ENCODE measurements at places on chromosomes 7 and 10.

DNA sequence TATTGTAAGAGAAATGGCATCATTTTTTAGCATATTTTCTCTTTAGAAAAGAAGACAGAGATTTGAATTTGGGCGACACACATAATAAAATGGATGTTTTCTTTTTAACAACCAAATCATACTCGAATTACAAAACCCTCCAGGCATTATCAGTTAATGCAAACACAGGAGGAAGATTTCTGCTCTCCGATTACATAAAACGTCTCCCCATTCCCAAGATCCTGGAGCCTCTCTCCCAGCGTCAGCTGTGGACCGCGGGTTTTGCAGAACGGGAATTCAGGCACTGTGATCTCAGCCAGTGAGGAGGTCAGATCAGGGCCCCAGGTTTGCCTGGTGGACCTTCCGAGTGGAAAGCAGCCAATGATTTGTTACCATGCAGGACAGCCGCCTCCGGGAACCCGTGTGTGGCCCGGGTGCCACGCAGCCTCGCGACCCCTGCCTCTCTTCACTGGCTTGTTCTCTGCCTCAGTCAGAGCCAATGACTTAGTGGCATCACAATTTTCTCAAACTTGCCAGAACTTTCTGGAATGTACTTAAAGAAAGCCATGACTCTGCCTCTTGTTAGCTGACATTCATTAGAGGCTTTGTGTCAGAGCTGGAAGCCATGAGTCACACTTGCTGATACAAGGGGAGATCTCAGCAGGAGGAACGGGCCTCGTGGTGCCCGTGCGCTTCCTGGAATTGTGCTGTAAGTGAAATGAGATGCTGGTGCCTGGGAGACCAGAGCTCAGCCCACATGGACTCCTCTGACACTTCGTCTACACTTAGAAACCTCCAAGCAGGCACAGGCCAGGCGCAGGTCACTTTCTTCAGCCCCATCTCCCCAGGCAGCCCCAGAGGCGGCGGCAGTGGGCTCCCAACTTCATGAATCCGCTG is 246.1 kb downstream of the KLF6 start:
- DNase-seq = no peak

GRCh38 chr10:123808906-123809305 is 82.7 kb downstream of the CPXM2 start:
- no peak for DNase-seq

DNA sequence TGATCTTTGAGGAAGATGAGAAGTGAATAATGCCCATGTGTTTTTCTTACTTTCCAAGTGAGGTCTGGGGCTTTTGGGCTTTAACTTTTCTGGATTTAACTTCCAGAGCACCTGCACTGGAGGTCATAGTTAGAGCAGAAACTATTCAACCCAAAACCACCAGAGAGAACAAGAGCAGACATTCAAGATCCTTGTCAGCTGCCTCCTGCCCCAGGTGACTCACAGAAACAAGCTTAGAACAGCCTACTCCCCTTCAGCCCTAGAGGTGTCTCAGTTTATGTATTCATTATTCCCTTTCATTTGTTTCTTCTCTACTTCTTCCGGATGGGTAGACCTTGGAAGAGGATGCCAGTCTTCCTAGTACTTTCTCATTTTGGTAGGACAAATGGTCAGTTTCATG is 270.5 kb downstream of the CNTNAP2 start:
- no peak for DNase-seq

DNA sequence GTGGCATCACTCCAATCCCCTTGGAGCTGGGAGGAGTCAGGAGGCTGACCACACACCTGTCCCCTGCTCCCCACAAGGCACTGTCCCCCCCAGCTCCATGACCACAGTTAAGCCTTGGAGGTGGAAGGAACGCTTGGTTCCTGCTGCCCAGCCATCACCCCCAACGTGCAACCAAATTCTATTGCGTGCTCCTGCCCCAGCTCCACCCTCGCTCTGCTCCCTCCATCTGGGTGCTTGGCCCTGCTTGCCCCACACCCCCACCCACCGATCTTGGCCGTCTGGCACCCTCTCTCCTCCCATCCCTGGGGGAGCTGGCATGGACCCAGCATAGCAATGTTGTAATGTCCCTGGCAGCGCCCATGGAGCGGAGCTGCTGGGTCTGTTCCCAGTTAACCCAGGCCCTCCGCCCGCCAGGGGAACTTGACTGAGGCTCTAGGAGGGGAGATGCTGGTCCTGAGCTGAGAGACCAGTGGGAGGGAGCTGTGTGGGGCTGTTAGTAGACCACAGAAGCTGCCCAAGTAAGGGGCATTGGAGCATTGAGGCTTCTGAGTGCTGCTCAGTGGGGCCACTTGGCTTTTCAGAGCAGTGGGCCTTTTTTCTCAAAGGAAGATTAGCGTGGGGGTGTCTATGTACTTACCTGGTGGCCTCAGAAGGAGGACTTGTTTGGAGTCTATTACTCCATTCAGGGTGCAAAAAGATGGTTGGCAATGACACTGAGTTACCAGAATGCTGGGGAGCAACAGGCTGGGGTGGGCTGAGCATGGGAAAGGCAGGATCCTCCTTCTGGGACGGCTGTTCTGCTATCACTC is 1.1 kb downstream of the EPHB6 start:
- DNase-seq = no peak

- DNase-seq = peak; percentile 12
Observed at GRCh38 chr7:24851786-24852185, 94.5 kb upstream of the GSDME start.

DNA sequence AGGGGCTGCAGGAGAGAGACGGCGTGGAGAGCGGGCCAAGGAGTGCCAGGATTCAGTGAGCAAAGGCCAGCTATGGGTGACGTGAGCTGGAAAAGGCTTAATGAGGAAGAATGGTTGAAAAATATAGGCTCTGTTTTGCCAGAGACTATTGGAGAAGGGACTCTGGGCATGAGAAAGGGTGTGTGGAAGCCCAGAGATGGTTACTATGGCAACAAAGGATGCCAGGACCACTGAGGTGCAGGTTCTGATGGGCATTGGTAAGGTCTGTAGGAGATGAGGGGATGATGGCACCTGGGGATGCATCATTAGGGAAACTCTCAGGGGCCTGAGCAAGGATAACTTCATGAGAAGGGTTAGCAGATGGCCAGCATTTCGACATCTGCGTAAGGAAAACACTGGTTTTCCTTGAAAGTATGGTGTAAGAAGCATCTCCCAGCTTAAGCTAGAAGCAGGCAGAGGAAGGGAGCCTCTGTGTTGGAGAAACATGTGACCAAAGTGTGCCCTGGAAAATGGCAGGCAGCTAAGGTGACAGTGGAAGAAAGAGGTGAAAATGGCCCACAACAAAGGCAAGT is 21.6 kb upstream of the FAM180A start:
- no peak for DNase-seq

- DNase-seq = no peak
Observed at GRCh38 chr10:30959836-30960210, 71.8 kb downstream of the ZNF438 start.

GRCh38 chr10:70743430-70743788 is 41.8 kb downstream of the TBATA start:
- DNase-seq = no peak

GRCh38 chr7:130385600-130386066 is 5.3 kb downstream of the CPA1 start:
- no peak for DNase-seq

GRCh38 chr7:12391922-12392615 is 11.6 kb downstream of the VWDE start:
- no peak for DNase-seq

GRCh38 chr10:123301077-123301857 is 147.1 kb downstream of the BUB3 start:
- DNase-seq = no peak

DNA sequence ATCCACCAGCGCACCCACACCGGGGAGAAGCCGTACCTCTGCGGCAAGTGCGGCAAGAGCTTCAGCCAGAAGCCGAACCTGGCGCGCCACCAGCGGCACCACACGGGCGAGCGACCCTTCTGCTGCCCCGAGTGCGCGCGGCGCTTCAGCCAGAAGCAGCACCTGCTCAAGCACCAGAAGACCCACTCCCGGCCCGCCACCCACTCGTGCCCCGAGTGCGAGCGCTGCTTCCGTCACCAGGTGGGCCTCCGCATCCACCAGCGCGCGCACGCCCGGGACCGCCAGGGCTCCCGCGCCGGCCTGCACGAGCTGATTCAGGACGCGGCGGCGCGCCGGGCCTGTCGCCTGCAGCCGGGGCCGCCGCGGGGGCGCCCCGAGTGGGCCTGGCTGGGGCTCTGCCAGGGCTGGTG is 17.7 kb downstream of the ZNF775 start:
- no peak for DNase-seq

GRCh38 chr7:151167197-151167961 is at the start of gene GBX1:
GBX1 (minus strand) TSS chr7:151167694; CDS start chr7:151167548, 146 bp downstream.
- no peak for DNase-seq

DNA sequence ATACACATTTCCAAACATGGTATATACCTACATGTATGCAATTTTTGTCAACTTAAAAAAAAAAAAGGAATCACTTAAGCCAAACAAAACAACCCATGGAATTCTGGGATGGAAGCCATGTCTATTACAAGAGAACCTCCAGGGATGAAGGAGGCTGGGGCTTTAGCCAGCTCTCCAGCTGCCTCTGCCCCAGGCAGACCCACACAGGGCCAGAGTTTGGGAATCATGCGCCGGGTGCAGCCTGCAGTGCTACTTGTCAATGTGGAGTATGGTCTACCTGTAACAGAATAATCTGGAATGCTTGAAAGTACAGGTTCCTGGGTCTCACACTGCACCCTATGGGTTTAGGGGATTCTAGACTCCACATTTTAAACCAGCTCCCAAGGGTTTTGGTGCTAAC is 10.8 kb downstream of the ATP6V0E2 start:
- DNase-seq = no peak

GRCh38 chr10:73819513-73820093 is 8.2 kb upstream of the NDST2 start:
- no peak for DNase-seq

DNA sequence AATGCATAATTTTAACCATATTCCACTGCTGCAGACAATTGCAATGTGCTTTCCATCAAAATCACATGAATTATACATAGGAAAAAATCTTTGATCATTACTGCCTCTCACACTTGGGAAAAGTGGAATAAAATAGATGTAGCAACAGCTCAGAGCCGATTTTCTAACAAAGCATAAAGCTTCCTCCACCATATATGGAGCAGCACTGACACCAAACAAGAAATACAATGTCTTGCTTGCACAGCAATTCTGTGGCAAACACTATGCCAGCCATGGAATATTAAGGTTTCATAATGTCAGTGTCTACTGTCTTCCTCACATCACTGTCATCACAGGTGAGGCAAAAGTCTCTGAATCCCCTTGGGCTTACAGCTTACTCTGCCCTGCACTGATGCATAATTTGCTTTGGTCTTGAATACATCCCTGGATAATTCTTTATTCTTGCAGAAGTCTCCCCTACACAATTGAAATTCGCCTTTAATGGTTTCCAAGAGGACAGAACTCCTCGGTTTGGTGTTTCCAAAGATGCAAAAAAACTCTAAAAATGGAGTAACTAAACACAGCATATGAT is 198.5 kb downstream of the CACNA2D1 start:
- DNase-seq = no peak

GRCh38 chr7:27709137-27710075 is 30.6 kb upstream of the TAX1BP1 start:
- DNase-seq = no peak

DNA sequence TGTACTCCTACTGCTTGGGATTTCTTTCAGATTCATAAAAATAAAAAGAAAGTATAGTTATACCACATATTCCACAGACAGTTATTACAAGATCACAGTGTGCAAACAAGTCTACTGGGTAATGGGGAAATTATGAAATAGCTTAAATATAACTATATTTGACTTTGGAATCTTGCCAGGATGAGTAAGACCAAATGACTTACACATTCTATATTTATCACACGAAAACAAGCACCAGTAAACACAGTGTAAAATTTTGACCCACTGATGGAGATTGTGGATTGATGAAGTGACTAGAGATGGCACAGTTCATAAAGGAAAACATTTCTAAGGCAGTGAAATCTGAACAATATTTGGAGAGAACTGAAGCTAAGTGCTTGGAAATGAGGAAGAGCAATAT is 339.7 kb downstream of the THSD7A start:
- no peak for DNase-seq

DNA sequence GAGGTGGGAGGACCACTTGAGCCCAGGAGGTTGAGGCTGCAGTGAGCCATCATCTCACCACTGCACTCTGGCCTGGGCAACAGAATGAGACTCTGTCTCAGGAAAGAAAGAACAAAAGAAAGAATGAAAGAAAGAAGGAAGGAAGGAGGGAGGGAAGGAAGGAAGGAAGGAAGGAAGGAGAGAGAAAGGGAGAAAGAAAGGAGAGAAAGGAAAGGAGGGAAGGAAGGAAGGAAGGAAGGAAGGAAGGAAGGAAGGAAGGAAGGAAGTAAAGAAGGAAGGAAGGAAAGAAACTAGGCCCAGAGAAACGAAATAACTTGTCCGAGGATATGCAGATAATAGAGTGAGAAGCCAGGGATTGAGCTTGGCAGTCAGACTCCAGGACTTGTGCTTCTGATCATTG is 102.1 kb downstream of the SKIDA1 start:
- no peak for DNase-seq

GRCh38 chr10:50447691-50448090 is 176.1 kb downstream of the SGMS1 start:
- no peak for DNase-seq

GRCh38 chr10:71316056-71316785 is 2.8 kb upstream of the SLC29A3 start:
- no peak for DNase-seq
